ENCODE measurements at places on chromosomes 11 and 22. TPM values are rescaled to one million over a fixed set of nuclear protein-coding genes. Genes with fewer than 3 reads are reported as not detected.

Gene PGGHG
- 155 TPM for total RNA-seq

DNA sequence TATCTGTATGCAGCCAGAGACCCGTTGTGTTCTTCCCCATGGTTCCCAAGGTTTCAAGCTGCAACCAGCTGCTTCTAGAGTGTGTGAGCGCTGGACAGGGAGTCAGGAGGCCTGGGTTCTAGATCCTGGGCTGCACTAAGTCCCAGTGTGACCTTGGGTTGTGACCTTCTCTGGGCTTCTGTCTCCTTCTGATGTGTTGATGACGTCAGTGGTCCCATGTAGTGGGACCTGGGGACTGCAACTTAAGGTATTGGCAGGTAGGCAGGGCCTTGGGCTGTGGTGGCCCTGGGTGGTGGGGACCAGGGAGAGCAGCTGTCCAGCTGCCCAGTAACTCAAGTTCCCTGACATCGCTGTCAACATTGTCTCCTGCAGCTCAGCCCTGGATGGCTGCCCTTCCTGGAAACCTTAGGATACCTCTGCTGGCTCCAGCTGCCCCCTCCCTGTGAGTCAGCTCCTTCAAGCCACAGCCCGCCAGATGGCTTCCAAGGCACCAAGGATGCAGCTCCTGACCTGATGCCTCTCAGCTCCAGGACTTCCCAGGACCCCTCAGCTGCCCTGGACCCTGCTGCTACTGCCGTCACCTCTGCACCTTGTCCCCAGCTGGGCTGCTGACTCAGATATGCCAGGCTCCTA, 1.3 kb upstream of the PVALB start:
- no peak for DNase-seq
- H3K4me1 ChIP-seq = no peaks in the 10 kb centered on the region
- peaks cover 4% of the 10 kb centered on the region for H3K27me3 ChIP-seq
- H3K27ac ChIP-seq = no peak overlapping the region

Gene FAT3
- total RNA-seq = 2.8 TPM

Gene KDM4D
- not detected for total RNA-seq

DNA sequence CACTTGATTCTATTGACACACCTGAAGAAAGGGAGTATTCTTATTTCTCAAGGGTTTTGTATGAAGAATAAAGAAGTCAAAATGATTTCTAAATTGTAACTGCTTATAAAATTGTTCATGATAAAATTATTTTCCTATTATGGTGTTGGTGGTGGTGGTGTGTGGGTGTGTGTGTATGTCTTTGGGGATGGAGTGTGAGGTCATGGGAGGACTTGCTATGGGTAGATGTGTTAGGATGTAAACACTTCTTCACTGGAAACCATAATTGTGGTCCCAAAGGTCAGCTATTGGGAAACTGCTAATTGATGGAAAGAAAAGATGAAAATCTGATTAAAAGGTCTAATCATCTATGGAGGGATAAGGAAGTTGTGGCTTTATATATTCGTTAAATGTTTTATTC, 5.1 kb downstream of the TRIM22 start:
- H3K36me3 ChIP-seq = peaks cover 29% of the 10 kb centered on the region
- no peak overlapping the region for H3K4me3 ChIP-seq
- peaks cover 10% of the 10 kb centered on the region for H3K4me1 ChIP-seq
- H3K27ac ChIP-seq = no peak overlapping the region
- DNase-seq = no peak

GRCh38 chr11:12784445-12784844, 110.2 kb downstream of the TEAD1 start:
- DNase-seq = no peak
- no peaks in the 10 kb centered on the region for H3K36me3 ChIP-seq
- H3K4me3 ChIP-seq = no peak overlapping the region
- no peak overlapping the region for H3K27ac ChIP-seq

Gene BTBD18
- not detected for total RNA-seq

DNA sequence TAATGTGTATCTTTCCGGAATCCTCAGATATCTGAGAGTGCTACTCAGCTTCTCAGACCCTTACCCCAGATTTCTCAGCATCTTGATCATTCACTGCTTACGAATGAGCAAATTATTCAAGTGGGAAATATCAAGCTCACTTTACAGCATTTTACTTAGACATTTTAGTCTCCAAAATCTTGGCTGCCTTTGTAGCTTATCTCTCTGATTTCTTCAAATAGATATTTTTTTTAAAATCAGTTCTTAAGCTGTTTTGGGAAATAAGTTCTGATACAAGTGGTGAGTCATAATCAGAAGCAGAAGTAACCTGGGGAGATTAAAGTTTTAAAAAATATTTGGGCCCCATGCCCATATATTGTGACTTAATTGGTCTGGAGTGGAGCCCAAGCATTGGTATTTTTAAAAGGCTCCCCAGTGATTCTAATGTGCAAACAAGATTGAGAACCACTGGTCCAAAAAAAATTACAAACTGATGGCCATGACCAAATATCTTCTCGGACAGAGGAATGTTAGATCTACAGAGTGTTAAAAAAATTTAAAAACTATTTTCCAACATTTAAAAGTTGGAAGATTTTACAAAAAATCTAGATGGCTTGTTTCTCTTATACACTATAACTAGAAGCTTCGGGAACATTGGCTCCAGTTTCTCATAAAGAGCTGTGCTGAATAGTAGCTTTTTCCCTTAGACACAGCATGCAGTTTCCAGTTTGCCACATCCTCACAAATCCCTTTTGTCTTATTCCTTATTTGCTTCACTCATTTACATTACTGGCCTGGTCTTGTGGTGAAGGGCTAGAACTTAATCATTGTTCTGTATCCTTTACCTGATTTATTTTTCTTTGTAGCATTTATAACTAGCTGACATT, 87.8 kb upstream of the BMAL1 start:
- H3K4me1 ChIP-seq = no peaks in the 10 kb centered on the region
- no peak for DNase-seq
- no peaks in the 10 kb centered on the region for H3K36me3 ChIP-seq
- no peak overlapping the region for H3K27ac ChIP-seq
- no peaks in the 10 kb centered on the region for H3K27me3 ChIP-seq
- no peak overlapping the region for H3K4me3 ChIP-seq

Gene TMEM126A
- total RNA-seq = 6.8 TPM
